Tibial nerve (tissue), 4 donors: ENCODE measurements at places on chromosomes 7 and 10. TPM values are rescaled to one million over a fixed set of nuclear protein-coding genes. Genes with fewer than 3 reads are reported as not detected.

DNA sequence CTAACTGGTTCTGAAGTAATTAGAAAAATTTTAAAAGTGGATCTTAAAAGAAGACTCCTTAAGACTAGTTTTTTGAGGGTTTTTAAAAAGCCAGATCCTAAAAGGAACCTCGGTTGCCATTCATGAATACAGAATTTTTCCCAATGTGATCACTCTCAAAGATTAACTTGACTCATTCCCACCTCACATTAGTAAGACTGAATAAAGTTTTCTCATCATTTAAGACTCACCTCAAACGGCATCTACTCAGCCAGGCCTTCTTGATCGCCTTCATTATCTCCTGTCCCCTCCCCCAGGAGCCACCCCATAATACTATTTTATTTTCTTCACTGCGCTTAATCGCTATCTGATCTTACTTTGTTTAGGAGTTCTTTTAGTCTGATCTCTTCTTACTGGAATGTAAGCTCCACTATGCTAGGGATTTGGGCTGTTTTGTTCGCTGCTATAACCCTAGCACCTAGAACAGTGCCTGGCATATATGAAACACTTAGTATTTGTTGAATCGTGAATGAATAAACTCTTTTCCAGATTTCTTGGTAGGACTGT lies 55.9 kb upstream of the PCGF5 start:
- peak overlapping the region; percentile 58 for H3K4me3 ChIP-seq
- H3K4me1 ChIP-seq, result no peaks in the 10 kb centered on the region
- H3K36me3 ChIP-seq, result no peaks in the 10 kb centered on the region
- peak overlapping the region; percentile 85 for H3K27ac ChIP-seq
- H3K27me3 ChIP-seq, result no peaks in the 10 kb centered on the region

DNA sequence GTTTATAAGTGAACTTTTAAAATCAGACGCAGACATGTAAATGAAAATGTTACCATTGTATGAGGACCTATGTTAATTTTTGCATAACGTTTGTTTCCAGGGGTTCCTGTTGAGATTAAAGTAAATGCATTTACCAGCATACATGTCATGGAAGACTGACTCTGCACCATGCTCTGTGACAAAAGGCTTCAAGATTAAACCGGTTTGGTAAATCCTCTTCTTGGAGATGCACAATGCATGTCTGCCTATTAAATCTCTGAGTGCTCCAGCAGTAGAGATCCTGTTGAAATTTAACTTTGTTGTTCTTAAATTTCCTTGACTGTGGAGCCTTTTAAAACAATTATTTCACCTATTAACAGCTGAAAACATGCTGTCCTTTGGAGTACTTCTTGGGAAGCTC lies 36.5 kb upstream of the JAZF1 start:
- no peak overlapping the region for H3K27ac ChIP-seq
- DNase-seq, result no peak
- H3K36me3 ChIP-seq, result no peaks in the 10 kb centered on the region

- no peaks in the 10 kb centered on the region for H3K27me3 ChIP-seq
- DNase-seq, result no peak
- no peaks in the 10 kb centered on the region for H3K4me1 ChIP-seq
- H3K36me3 ChIP-seq, result no peaks in the 10 kb centered on the region
- H3K27ac ChIP-seq, result no peak overlapping the region
Observed at GRCh38 chr10:26455567-26456315, 17.6 kb downstream of the APBB1IP start.

Gene FAM25C
- total RNA-seq, result not detected

Gene XPNPEP1
- total RNA-seq, result 67.1 TPM

DNA sequence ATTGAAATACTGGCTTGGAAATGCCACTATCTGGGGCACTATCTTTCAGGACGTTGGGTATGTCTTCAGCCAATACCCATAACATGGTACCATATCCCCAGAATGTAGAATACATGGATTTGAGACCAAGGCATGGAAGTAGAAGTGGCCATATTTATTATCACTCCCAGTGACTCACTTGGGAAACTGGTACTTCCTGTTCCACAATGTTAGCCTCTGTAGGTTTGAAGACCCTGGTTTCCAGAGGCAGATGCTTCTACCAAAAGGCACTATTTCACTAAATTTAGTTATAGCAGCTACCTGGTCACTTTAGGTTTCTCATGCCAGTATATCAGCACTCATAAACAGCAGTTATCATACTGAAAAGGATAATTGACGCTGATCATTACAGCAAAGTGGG lies 184.2 kb downstream of the CCDC71L start:
- H3K27ac ChIP-seq, result no peak overlapping the region
- no peaks in the 10 kb centered on the region for H3K4me1 ChIP-seq
- H3K27me3 ChIP-seq, result no peaks in the 10 kb centered on the region
- no peaks in the 10 kb centered on the region for H3K36me3 ChIP-seq

GRCh38 chr7:15669443-15670090 lies 16.9 kb downstream of the MEOX2 start:
- H3K4me3 ChIP-seq, result no peak overlapping the region
- no peak for DNase-seq
- H3K27ac ChIP-seq, result no peak overlapping the region
- no peaks in the 10 kb centered on the region for H3K27me3 ChIP-seq

- H3K27ac ChIP-seq, result no peak overlapping the region
- no peak overlapping the region for H3K4me3 ChIP-seq
- H3K4me1 ChIP-seq, result no peaks in the 10 kb centered on the region
Observed at GRCh38 chr10:112497347-112497950, 50.4 kb downstream of the VTI1A start.

DNA sequence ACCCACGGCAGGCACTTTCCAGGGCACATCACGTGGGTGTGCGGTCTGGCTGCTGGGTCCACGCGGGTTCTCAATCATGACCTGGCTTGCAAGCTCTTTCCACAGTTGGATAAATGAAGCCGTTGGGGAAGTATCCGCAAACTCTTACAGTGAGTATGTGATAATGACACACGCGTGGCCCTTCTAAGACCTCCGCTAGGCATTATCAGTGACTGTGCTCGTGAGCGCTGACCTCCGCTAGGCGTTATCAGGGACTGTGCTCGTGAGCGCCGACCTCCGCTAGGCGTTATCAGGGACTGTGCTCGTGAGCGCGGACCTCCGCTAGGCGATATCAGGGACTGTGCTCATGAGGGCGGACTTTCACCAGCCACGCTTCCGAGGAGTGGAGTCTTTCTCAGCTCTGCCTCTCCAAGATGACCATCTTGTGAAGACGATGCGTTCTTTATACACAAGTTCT lies 107.0 kb downstream of the WDR37 start:
- no peaks in the 10 kb centered on the region for H3K27me3 ChIP-seq
- no peak for DNase-seq
- no peaks in the 10 kb centered on the region for H3K36me3 ChIP-seq
- no peak overlapping the region for H3K4me3 ChIP-seq
- no peaks in the 10 kb centered on the region for H3K4me1 ChIP-seq
- no peak overlapping the region for H3K27ac ChIP-seq

Gene CRTAC1
- total RNA-seq, result 18.9 TPM

Gene UCN3
- total RNA-seq, result not detected

DNA sequence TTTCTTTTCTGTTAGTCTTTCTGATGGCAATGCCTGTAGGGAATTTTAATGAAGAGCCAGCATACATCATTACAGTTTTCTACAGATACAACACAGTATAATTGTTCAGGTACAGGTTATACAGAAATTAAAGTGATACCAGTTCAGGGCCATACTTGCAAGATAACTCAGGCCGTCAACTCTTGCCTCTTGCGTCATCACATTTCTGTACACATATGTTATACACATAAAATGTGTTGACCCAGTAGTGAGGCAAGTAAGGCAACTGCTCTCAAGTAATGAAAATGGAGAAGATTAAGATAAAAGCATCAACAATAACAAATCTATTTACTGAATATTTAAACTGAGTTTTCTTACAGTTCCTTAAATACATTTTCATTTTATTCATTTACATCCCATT lies 317.8 kb downstream of the HPSE2 start:
- no peak for DNase-seq
- no peak overlapping the region for H3K27ac ChIP-seq
- no peaks in the 10 kb centered on the region for H3K27me3 ChIP-seq
- H3K36me3 ChIP-seq, result no peaks in the 10 kb centered on the region

DNA sequence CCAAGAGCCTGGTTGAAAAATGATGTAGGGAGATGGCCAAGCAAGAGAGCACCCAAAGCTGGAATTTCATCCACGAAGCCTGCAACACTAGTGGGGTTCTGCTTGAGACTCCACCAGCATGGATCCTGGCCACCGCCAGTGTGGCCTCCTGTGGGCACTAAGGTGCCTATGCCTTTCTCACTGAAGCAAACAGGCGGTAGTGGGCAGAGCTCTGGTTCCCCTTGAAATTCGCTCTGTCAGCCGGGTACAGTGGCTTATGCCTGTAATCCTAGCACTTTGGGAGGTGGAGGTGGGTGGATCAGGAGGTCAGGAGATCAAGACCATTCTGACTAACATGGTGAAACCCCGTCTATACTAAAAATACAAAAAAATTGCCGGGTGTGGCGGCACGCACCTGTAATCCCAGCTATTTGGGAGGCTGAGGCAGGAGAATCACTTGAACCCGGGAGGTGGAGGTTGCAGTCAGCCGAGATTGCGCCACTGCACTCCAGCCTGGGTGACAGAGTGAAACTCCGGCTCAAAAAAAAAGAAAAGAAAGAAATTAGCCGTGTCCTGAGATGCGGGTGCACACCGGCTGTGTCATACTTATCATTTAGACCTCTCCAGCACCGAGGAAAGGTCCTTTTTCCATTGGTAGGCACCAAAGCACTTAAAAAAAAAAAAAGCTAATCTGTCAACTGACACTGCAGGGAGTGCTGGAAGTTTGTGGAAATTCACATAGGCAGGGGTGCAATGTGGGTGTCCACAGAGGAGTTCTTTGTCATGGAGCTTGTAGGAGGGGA lies 28.3 kb downstream of the CCM2 start:
- no peak overlapping the region for H3K27ac ChIP-seq
- no peaks in the 10 kb centered on the region for H3K27me3 ChIP-seq
- no peak for DNase-seq

Gene MSMB
- total RNA-seq, result not detected

DNA sequence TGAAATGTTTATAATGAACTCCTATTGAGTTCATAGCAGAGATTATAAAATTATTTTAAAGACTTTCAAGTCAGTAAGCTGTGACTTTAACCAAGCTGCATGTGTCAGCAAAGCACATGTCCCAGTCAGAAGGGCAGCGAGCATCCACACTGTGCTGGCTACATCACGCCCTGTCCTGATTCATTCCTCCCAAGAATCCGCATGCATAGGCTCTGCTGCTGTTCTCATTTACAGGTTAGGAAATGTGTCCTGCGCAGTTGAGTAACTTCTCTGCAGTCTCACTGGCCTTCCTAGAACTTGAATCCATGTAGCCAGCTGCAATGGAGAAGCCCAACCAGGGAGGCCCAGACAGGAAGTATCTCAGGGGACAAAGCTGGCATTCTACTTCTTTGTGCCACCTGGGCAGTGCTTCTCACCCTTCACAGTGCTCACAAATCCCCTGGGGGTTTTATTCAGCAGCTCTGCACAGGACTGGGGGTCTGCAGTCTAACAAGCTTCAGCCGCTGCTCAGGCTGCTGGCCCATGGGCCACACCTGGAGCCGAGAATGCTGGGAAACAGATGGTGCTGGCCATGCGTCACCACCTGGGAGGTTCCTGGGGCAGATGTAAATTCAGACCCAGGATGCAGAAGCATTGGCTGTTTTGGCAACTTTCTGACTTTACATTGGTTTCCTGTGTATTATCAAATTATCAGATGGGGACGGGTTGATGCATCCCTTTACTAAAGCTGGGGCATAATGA lies 192.8 kb upstream of the GDF10 start:
- no peaks in the 10 kb centered on the region for H3K4me1 ChIP-seq
- no peak overlapping the region for H3K4me3 ChIP-seq
- no peaks in the 10 kb centered on the region for H3K27me3 ChIP-seq

Gene ZPBP
- not detected for total RNA-seq

Gene PTPN20
- total RNA-seq, result 2.0 TPM

DNA sequence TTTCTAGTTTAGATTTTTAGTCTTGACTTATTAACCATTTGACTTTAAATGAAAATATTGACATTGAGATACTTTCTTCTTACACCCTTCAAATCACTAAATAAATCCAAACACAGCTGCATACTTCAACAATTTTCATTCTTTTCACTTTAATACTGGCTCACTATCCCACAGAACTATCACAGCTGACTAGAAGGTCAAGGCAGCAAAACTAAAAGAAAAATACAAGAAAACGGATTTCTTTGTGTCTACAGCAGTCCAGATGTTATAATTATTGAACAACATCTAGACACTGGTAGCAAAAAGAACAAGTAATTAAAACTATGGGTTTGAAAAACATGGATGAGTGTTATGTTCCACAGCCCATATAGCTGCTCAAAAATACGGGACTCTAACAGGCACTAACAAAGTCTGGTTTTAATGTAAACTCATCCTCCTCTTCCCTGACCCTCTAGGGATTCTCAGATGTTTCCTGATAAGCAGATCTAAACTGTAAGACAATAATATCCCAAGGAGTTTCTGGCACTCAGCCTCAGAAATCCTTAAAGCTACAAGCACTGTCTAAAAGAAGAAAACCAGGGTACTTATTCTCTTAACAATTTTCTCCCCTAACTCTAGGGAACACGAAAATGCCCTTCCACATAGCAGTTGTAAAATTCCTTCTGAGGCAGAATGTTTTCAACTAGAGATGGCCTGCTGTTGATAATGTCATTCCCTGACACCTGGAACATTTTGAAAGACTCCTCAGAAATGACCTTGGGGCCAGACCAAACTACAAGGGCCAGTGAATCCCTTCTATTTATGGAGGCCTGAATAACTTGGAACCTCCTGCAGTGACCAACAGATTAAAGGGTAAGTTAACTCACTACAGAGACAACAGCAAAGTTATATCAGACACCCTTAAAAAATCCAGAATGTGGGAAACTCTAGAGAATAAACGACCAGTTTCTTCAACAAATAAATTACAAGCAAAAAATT lies 12.8 kb downstream of the DNMBP start:
- H3K27me3 ChIP-seq, result no peaks in the 10 kb centered on the region
- H3K4me3 ChIP-seq, result no peak overlapping the region
- peaks cover 9% of the 10 kb centered on the region for H3K4me1 ChIP-seq

Gene LIPM
- total RNA-seq, result not detected

DNA sequence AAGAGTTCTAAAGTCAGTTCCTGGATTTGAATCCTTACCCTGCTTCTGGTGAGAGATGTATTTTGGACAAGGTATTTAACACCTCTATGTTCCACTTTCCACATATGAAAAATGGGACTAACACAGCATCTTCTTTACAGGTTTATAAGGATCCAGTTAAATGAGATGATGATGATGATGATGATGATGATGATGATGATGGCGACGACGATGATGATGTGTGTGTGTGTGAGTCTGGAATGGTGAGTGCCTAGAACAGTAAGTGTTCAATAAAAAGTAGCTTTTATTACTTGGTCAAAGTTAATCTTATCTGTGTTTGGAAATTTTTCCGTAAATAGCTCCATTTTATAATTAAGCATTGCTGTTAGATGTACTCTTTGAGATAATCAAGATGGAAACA lies 248.3 kb upstream of the SLC26A5 start:
- DNase-seq, result no peak
- no peaks in the 10 kb centered on the region for H3K4me1 ChIP-seq
- no peak overlapping the region for H3K27ac ChIP-seq
- no peak overlapping the region for H3K4me3 ChIP-seq
- no peaks in the 10 kb centered on the region for H3K27me3 ChIP-seq

GRCh38 chr10:404346-404745 lies 269.1 kb downstream of the ZMYND11 start:
- H3K27me3 ChIP-seq, result no peaks in the 10 kb centered on the region
- DNase-seq, result no peak
- no peak overlapping the region for H3K4me3 ChIP-seq

- no peaks in the 10 kb centered on the region for H3K27me3 ChIP-seq
- H3K4me1 ChIP-seq, result peaks cover 92% of the 10 kb centered on the region
- no peaks in the 10 kb centered on the region for H3K36me3 ChIP-seq
Observed at GRCh38 chr10:103676058-103676785, 179.2 kb downstream of the SH3PXD2A start.

Gene RTKN2
- total RNA-seq, result not detected
